ENCODE measurements at places on chromosomes 5 and 9. TPM values are rescaled to one million over a fixed set of nuclear protein-coding genes. Genes with fewer than 3 reads are reported as not detected.
A peak's percentile ranks its signal among the peaks of the same experiment; 100 is the strongest.

DNA sequence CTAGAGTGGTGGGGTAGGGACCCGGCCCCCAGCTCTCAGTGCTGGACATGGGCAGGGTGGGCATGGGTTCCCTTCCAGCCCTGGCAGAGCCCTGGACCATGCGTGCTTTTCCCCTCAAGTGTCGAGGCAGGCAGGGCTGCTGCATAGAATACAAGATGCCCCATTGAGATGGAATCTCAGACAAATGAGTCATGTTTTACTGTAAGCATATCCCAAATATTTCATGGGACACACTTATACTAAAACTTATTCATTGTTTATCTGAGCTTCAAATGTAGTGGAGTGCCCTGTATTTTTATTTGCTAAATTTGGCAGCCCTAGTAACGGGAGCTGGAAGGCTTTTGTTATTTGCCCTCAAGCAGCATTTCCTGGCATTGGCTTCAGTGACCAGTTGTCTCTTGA lies 3.2 kb upstream of the RNU6ATAC start:
- DNase-seq, result no peak

DNA sequence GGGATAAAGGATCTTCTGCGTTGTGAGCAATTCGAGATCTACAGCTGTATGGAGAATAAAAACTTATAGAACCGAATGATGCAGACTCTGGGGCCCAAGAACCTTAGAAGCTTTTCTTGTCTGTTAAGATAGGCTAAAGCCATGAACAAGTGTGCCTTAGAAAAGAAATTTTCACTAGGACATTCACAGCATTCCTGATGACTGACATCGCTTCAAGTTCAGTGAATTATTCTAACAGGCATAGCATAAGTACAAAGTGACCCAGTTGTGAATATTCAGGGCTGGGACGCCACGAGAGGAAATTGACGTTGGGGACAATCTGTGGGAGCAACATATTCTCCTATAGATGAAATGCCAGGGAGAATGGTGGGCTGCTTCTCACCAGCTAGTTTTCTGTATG lies 32.0 kb upstream of the PANK3 start:
- DNase-seq, result no peak

GRCh38 chr9:136667940-136668760 lies 5.4 kb downstream of the EGFL7 start:
- DNase-seq, result no peak

- no peak for DNase-seq
Observed at GRCh38 chr5:123300266-123300665, 122.9 kb downstream of the CEP120 start.

DNA sequence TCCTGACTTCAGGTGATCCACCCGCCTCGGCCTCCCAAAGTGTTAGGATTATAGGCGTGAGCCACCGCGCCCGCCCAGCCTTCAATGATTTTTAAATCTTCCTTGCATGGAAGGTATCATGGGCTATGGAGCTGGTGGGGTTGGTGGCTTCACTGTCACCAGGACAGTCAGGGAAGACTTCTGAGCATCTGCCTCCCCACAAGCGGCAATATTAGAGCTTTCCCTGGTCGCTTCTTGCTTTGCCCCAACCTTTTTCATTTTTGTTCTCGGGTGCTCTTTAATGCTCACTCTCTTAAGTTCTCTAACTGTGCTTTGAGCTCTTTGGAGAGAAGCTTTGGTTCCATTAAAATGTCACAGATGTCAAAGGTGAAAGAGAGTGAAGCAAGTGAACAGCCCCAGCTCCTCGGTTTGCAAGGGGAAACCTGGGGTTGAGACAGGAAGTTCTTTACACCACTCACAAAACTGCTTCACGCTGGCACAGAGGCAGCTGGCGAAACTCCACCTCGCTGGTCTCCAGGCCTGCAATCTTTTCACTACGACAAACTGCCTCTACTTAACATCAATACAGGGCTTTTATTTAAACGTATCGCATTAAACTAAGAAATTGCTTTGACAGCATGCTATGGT lies 142.5 kb upstream of the RETREG1 start:
- no peak for DNase-seq

GRCh38 chr9:91807643-91808246 lies 142.3 kb downstream of the ROR2 start:
- DNase-seq, result no peak

- no peak for DNase-seq
Observed at GRCh38 chr9:81032831-81033230, 656.5 kb downstream of the TLE1 start.

DNA sequence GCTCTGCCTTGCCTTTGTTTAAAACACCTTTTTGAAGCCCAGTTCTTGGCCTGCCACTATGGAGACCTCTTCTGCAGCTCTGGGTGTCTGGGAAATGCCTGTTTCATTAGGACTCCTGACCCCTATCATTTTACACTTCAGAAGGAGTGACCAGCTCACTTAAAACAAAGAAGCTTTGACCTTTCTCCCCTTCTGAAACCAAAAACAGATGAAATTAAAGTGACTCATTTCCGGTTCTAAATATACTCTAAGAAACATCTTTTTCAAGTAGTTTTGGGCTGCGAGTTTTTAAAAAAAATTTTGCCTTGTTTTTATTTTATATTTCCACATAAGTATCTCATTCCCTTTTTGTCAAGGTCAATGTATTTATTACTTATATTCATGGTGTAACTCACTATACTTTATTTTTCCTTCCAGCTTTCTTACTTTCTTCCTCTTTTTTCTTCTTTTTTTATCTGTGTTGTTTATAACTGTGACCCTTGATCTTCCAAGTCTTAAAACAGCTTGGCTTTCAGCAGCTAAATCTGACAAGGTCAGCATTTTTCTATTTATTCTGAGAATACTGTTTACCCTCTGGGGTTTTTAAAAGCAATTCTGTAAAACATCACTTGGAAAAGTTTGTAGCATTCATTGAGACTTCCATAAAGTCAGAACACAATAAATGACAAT lies 672.9 kb downstream of the NR2F1-AS1 start:
- no peak for DNase-seq

DNA sequence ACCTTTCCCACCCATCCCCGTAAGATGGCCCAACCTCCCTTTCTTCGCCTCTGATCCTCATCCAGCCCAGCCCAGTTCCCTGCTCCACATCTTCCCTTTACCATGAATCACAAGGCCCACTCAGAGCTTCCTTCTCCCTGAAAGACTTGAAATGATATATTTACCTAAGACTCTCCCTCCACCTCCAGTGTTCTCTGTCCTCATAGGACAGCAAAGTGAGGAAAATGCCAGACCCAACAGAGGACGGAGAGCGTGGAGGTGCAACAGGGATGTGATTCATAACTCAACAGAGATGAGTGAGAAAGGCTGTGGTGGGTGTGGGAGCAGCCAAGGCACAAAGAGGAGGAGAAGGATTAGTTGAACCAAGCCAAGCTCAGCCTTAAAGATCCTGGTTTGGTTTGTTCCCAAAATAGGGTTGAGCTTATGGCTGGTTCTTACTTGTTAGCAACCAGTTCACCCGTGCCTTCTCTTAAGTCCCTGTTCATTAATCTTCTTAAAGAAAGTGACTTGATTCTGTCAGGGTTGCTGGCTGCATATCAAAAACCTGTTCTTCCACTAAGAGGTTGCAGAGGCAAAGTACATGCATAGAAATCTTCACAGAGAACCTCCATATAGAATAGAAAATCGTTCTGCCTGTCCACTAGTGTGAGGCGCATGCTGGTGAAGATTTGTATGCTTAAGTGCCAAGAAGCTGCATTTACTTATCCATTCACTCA lies 183.2 kb downstream of the ACTL7B start:
- no peak for DNase-seq

GRCh38 chr5:131381021-131381420 lies 117.2 kb downstream of the CDC42SE2 start:
- DNase-seq, result no peak

GRCh38 chr5:67588389-67588788 lies 391.8 kb upstream of the CD180 start:
- no peak for DNase-seq

DNA sequence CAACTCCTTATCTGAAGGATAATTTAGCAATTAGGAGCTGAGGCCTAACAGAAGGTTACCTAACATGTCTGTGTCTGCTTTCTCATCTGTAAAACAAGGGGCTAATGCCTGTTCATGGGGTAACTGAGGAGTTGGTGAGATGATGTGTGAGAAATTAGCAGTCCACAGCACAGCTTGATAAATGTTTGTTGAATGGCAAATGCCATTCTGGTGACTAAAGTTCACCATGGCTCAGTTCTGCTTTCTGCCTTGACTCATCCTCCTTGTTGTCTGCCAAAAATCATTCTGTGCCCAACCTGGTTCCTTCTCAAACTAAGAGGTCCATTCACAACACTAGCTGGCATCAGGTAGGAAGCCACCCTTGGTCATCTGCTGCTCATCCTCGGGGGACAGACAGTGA lies 552.0 kb upstream of the KLF4 start:
- DNase-seq, result no peak

DNA sequence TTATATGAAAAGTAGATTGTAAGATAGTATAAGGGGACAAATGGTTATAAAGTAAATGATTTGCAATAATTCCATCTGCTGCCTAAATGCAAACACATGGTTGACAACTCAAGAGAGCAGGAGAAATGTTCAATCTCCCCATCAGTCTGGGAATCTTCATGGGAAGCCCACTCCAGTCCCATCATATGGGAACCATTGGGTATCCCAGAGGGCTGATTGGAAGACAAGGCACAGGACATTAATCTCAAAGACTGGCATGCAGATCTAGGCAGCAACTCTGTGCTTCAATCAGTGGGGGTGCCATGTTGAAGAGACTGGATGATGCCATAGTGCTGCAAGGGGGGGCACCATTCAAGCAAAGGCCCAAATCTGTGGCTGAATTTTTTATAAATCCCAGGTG lies 193.1 kb upstream of the PDE4D start:
- no peak for DNase-seq

DNA sequence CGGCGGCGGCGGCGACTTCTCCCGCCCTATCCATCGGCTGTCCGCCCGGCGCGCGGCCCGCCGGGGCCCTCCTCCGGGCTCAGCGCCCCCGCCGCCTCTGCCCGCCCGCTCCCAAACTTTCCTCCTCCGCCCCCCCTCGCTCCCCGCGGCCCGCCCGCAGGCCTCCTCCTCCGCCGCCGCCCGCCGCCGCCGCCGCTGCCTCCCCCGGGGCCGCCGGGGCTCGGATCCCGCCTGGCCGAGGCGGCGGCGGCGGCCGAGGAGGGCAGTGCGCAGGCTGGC lies 460 bp upstream of the PBX3 start:
- no peak for DNase-seq

GRCh38 chr5:149959406-149960236 lies 937 bp upstream of the SLC26A2 start:
- no peak for DNase-seq

DNA sequence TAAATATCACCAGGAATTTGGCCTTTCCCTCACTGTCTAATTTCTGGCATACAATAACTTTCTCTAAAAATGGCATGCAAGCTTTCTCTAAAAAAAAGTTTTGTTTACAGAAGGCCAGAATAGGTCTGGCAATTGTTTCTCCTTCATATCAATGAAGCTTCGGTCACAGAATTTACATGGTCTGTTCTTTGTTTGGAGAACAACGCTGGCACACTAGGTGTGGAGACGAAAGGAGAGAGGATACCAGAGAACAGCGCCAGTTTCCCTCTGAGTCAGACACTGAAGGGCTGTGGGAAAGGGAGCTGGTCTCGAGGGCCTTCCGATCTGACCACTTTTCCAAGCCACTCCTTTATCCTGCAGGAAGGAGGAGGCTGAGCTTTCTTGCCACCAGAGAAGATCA lies 60.1 kb upstream of the ITGA1 start:
- no peak for DNase-seq

GRCh38 chr5:177500685-177501522 lies 3.5 kb upstream of the PDLIM7 start:
- DNase-seq, result peak; percentile 97

DNA sequence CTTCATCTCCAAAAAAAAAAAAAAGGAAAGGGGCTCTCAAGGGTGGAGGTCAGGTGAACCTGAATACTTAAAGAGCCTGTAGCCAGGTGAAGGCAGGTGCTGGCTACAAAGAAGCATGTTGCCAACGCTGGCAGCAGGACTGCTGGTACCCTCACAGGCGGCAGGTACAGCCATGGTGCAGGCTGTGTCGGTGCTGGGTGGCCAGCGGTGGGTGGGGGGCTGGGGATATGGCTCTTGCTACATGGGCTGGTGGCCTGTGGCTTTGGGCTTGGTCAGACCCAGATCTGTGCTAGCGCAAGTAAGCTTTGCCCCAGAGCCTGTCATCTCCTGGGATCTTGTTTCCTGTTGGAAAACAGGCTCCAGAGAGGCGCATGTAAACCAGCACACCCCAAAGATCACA lies 86.3 kb upstream of the PHYKPL start:
- no peak for DNase-seq

- DNase-seq, result no peak
Observed at GRCh38 chr5:36523926-36524325, 82.5 kb upstream of the SLC1A3 start.

GRCh38 chr5:117318528-117318927 lies 743.9 kb upstream of the SEMA6A start:
- DNase-seq, result no peak

DNA sequence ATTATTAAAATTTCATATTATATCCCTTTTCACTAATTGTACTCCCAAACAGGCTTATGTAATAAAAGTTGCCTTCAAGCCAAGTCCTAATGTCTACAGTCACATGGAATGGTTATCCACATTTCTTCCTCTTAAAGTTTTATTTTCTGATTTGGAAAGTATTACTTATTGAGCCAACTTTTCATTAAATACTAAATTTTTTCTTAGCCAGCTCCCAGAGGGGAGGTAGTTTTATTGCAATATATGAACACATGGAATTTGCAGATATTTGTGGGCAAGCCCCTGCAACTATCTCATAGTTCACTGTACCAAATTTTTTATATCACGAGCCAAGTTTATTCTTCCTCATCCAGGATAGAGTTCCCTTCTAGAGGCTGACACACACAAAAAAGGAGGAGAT lies 332.8 kb upstream of the PTGER4 start:
- DNase-seq, result no peak

Gene CER1
- total RNA-seq, result not detected

Gene PHYHD1
- 39.7 TPM for total RNA-seq

Gene FOXD4L6
- not detected for total RNA-seq

Gene ABLIM3
- 130 TPM for total RNA-seq

Gene CD180
- total RNA-seq, result 0.64 TPM

Gene CCL28
- total RNA-seq, result 0.55 TPM

Gene SHLD3
- total RNA-seq, result 1.9 TPM

Gene BTNL3
- not detected for total RNA-seq

Gene SPATA31D1
- total RNA-seq, result not detected

Gene PAX5
- total RNA-seq, result not detected

Gene KCNT1
- total RNA-seq, result 3.1 TPM

Gene AK8
- 0.42 TPM for total RNA-seq

Gene IL33
- total RNA-seq, result 16.8 TPM

Gene FRRS1L
- total RNA-seq, result 2.2 TPM

Gene IL7R
- 1.5 TPM for total RNA-seq
